ENCODE measurements at places on chromosomes 4 and X.

GRCh38 chr4:126448086-126448845 lies 1133.5 kb downstream of the FAT4 start:
- DNase-seq, result no peak

DNA sequence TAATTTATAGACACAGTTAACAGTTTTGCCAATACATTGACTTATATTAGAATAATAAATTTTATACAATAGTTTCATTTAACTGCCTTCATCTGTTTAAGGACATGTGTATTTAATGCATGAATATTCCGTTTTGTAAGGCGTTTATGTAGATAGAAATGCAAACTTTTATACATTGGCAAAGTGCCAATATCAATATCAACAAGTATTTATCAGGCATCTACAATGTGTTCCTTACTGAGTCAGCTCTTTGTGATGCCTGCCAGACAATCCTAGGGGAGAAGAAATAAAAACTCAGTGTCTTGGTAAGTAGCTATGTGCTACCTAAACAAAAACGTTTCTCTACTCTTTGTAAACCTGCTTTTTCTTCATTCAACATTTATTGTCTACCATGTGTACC lies 1142.2 kb downstream of the C4orf33 start:
- no peak for DNase-seq

DNA sequence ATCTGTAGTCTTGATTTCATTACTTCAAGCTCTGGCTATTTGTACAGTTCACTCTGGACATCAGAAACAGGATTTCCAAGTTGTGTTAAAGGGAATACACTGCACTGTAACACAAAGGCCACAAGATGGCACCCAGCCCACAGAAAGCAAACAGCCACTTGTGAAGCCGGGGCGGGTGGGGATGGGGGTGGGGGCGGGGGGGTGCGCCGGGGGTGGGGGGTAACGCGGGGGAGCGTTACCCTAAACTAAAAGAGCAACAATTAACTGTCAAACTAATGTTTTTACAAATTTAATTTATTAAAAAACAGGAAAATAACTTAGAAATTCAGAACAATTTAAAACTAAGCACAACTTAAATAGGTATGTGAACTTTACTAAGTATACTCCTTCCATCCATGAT lies 27.3 kb downstream of the PRDX4 start:
- peak; percentile 11 for DNase-seq

DNA sequence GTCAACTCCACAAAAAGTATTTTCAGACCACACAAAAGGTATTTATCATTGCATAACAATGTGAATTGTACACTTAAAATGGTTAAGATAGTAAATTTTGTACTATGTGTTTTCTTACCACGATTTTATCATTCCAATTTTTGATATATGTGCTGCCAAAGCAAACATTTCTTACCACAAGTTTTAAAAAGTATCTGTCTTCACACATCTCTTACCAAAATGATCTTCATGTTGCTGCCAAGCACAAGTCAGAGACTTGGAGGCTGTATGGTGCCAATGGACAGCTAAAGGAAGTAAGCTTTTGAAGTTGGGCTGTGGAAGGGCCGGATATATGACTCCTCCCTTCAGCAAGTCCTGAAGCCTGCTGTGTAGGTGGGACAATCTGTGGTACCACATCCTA lies 67.9 kb downstream of the TMLHE start:
- no peak for DNase-seq

DNA sequence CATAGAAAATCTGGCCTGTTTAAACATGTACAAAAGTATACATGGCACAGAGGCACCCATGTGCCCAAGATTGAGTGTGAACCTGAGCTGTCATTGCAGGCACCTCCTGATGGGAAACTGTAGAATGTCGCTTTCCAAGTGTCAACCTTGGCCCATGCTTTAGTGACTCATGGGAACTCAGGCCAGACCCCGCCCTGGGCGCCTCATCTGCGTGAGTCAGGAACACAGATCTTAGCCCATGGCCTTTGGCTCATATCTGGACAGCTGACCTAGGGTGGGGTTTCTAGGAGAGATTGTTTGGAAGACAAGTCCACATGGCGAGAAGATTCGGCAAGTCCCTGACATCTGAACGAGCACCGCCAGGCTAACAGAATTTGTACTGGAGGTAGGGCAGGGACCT lies 50.0 kb downstream of the CYTL1 start:
- DNase-seq, result no peak

- DNase-seq, result no peak
Measured at GRCh38 chr4:69440308-69440707, 55.4 kb downstream of the UGT2B4 start.

DNA sequence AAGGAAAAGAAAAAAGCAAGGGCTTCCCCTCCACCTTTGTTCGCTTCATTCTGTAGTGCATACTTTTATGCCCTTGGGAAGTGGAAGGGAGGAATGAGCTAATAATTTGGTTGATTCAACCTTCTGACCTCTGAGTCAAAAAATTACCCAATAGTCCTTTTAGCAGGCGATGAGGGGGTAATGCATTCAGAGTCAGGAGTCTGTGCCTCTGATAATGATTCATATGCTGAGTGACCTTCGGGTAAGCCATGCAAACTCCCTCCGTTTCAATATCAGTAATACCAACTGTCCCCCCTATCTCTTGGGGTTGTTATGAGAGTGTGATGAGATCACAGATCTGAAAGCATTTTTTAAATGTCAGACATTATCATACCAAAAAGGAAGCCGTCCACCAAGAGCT lies 41.6 kb upstream of the ACSL4 start:
- peak; percentile 50 for DNase-seq

GRCh38 chr4:148108766-148109165 lies 333.4 kb downstream of the NR3C2 start:
- no peak for DNase-seq

DNA sequence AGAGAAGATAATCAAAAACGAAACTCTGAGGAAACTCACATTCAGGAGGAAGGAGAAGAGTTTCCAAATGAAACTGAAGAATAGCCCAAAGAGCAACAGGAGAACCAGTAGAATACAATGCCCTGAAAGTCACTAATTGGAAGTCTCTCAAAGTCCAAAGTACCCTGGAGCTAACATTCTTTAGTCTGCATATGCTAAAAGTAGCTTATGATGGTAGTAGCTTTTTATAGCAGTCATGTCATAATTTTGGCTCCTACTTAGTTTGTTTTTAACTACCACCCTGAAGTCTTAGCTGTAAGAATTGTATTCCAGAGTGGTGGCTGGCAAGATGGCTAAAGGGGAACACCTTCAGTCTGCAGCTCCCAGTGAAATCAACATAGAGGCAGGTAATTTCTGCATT lies 100.3 kb upstream of the FGF16 start:
- no peak for DNase-seq

GRCh38 chr4:6909113-6909969 lies at the start of gene TBC1D14:
TSS of gene TBC1D14 (plus strand) at chr4:6909826. CDS start at chr4:6923390, 13,564 bp downstream.
- DNase-seq, result no peak

GRCh38 chr4:159451006-159451405 lies 348.1 kb downstream of the RAPGEF2 start:
- no peak for DNase-seq

DNA sequence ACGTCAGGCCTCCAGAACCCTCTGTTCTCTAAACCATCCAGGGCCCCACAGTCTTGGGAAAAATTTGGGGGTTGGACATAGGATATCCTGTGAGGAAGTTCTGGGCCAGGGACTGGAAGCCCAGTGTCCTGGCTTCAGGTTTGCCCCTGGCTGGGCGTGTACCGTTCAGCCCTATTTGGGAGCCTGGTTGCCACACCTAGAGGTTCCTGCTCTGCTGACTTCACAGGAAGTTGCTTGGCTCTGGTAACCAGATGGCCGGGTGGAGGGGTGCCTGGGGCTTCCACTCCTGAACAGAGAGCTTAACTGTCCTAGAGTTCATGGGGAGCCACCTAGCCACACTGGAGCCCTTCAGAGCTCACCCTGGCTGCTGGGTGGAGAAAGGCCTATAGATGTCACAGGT lies 1.1 kb downstream of the TAFAZZIN start:
- no peak for DNase-seq

DNA sequence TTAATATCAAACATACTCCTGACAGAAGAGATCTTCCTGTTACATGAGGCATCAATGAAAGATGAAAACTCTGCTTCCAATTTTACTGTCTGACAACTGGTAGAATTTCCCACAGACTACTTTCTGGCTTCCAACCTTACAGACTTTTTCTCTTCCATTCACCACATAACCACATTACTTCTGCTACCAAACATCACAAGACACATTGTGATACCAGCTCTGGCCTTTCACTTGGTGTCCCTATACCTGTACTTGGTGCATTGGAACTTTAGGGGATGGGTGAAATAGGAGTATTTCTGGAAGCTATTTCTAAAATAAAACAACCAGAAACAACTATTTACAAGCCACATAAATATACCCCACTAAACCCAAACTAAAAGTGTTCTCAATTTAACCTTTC lies 20.5 kb downstream of the AMTN start:
- DNase-seq, result no peak

- DNase-seq, result peak; percentile 54
Measured at GRCh38 chr4:123443401-123444289, 47.0 kb downstream of the SPRY1 start.

DNA sequence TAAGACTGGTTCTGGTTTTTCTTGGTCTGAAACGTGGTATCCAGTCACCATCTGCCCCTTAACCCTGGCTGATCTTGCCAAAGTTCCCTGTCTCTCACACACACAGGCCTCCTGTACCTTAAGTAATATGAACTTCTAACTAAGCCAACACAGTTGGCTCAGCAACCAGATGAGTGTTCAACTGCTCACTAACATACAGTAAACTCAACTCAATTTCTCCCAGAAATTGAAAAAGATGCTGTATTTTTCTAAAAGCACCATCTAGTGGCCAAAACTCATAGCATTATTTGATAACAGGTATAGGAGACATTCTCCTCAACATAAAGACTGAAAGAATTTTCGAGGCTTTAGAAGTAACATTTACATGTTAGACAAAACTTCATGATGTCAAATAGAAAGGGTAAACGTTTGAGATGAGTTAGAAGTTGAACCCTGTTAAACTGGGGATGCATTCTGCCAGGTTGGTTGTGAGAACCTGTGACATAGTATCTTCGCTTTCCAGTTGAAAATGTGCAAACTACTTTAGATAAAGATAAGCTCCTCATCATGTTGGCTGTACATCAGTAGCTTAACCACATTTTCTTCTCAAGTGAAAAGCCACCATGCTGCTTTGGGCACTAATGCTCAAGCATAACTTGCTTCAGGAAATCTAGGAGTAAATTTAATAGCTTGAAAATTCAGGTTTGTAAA lies 31.2 kb downstream of the CCNI start:
- DNase-seq, result peak; percentile 8

DNA sequence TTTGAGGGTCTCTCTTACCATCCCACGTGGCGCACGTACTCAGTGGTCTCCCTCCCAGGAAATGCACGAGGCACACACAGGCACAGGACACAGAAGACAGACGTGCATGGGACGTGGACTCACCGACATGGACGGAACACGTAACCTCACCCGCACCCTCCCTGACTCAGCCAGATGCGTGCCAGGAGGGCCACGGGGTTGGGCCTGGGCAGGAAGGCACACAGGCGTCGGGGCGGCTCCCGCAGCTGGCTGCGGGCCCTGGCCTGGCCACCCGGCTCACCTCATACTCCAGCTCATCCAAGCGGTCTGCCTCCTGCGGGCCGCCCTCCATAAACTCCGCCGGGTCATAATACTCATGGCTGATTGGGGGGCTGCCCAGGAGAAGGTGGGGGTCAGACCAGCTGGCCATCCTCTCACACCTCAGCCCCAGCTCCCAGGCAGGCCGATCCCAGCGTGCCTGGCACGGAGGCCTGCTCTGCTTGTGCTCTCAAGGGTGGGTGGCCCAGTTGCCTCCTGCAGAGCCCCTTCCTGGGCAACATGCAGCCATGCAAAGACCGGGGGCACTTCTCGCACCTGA lies 12.6 kb downstream of the SSR4 start:
- DNase-seq, result no peak

DNA sequence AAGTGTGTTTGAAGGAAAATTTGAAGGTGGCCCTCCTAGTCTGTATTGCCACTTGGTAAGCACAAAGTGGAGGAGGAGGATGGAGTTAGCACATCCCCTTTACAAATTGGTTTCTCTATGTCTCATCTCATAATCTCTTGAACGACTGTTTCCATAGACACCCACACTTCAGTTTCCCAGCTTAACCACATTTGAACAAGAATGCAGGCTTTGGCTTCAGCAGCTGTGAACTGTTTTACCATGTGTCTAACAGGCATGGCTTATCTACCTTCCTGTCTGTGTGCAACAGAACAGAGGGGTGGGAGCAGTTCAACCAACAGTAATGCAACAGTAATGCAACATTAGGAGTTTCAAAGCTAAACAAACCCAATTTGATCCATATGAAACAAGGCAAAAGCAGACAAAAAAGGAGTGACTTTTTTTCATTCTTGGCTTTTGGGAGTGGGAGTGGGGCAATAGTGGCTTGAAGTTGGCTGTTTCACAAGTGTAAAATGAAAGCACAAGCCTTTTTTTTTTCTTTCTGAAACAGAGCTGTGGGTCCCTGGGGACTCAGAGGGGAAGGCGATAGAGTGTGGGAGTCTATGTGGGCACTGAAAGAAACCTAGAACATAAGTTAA lies 108.0 kb downstream of the ITM2A start:
- peak; percentile 99 for DNase-seq

DNA sequence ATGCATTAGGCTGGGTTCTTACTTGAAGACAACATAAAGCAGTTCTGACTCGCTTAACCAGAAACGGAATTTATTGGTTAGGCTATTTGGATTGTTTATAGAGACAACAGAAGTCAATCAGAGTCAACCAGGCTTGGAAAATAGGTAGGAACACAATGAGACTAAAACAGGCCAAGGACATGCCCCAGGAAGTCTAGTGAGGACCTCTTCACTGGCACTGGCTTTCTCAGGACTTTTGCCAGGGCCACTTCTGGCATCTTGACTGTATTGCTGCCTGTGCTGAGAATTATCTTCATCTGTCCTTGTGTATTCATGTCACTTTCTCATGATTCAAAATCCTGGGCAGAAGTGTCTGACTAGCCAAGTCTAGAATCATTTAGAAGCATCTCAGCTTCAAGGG lies 19.6 kb downstream of the PGAM4 start:
- no peak for DNase-seq

DNA sequence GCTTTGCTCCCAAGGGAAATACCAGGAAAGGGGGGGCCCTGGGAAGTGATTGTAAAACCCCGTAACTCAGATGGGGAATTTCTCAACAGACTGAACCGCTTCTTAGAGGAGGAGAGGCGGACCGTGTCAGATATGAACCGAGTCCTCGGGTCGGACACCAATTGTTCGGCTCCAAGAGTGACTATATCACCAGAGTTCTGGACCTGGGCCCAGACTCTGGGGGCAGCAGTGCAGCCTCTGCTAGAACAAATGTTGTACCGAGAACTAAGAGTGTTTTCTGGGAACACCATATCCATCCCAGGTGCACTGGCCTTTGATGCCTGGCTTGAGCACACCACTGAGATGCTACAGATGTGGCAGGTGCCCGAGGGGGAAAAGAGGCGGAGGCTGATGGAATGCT lies 1.0 kb downstream of the PNMA3 start:
- DNase-seq, result no peak

DNA sequence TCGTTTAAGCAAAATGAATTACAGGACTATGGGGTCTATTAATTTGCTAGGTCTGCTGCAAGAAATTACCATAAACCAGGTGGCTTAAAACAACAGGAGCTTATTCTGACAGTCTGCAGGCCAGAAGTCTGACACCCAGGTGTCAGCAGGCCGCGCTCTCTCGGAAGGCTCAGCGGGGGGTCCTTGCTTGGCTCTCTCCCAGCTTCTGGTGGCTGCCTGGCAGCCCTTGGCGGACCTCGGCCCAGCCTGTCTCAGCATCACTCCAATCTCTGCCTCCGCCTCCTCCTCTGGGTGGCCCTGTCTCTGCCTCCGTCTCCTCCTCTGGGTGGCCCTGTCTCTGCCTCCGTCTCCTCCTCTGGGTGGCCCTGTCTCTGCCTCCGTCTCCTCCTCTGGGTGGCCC lies 580.5 kb upstream of the FAT1 start:
- DNase-seq, result no peak

- no peak for DNase-seq
Measured at GRCh38 chrX:22575161-22575845, 302.6 kb downstream of the CBLL2 start.

All from GM12878 (cell line).